ENCODE measurements at places on chromosomes 11 and 22.

DNA sequence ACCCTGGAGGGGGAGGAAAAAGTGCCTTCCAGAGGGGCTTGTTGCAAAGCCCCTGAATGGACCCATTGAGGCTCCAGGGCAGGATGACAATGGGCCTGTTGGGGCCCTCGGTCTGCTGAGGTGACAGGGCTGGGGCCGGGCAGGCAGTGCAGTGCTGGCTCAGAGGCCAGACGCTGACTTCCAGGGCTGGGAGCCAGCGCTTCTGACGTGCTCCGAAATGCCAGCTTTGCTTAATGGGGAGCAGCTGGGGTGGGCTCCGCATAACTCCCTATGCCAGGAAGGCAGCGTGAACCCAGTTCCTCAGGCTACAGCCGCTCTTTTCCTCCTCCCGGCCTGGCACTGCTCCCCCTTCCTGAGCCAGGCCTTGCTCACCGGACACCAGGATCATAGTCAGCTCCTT, 17.7 kb downstream of the NAV2 start:
- no peak for DNase-seq
- H3K36me3 ChIP-seq: no peaks in the 10 kb centered on the region
- H3K4me1 ChIP-seq: no peaks in the 10 kb centered on the region
- H3K27me3 ChIP-seq: peaks cover 12% of the 10 kb centered on the region
- H3K4me3 ChIP-seq: no peak overlapping the region

DNA sequence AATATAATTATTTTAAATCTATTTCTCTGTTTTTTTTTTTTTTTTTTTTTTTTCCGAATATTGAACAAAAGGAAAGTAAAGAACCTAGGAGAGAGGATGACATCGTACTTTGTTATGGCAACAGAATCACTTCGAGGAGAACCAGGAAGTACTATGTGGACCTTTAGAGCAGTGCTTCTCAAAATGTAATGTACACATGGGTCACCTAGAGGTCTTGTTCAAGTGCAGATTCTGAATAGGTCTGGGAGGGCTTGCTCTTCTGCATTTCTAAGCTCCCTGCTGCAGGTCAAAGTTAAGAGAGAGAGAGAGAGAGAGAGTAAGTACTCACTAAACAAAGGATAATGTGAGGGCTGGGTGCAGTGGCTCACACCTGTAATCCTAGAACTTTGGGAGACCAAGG, 419.5 kb upstream of the TENM4 start:
- no peak for DNase-seq
- H3K36me3 ChIP-seq: no peaks in the 10 kb centered on the region
- no peak overlapping the region for H3K27ac ChIP-seq
- H3K27me3 ChIP-seq: no peaks in the 10 kb centered on the region
- no peak overlapping the region for H3K4me3 ChIP-seq

DNA sequence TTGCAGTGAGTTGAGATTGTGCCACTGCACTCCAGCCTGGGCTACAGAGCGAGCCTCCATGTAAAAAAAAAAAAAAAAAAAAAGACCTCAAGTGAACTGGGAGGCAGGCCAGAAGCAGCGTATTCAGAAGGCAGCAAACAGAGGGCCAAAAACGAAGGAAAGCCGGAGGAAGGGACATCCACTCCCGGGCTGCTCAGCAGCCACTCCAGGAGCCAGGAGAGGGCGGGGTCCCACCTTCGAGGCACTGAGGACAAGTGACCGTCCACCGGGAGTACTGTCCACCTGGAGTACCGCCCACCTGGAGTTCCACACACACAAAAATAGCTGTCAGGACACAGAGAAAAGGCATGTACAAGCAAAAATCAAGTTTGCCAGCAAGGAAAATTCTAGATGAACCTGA, 5.5 kb downstream of the TOLLIP start:
- no peaks in the 10 kb centered on the region for H3K27me3 ChIP-seq
- peaks cover 27% of the 10 kb centered on the region for H3K4me1 ChIP-seq
- no peak overlapping the region for H3K4me3 ChIP-seq
- H3K27ac ChIP-seq: no peak overlapping the region
- H3K36me3 ChIP-seq: peaks cover 2% of the 10 kb centered on the region

GRCh38 chr11:111450480-111451320, 61.5 kb downstream of the BTG4 start:
- peak overlapping the region; percentile 12 for H3K4me3 ChIP-seq
- peaks cover 11% of the 10 kb centered on the region for H3K27me3 ChIP-seq
- peaks cover 27% of the 10 kb centered on the region for H3K4me1 ChIP-seq
- no peak overlapping the region for H3K27ac ChIP-seq
- H3K36me3 ChIP-seq: no peaks in the 10 kb centered on the region
- no peak for DNase-seq

GRCh38 chr11:45102810-45103621, 43.4 kb upstream of the PRDM11 start:
- peaks cover 8% of the 10 kb centered on the region for H3K27me3 ChIP-seq
- H3K36me3 ChIP-seq: no peaks in the 10 kb centered on the region
- no peak overlapping the region for H3K27ac ChIP-seq
- H3K4me1 ChIP-seq: peaks cover 23% of the 10 kb centered on the region

GRCh38 chr11:82845356-82846353, 54.6 kb downstream of the PRCP start:
- H3K27me3 ChIP-seq: no peaks in the 10 kb centered on the region
- DNase-seq: no peak
- H3K36me3 ChIP-seq: peaks cover 30% of the 10 kb centered on the region
- H3K4me1 ChIP-seq: no peaks in the 10 kb centered on the region
- H3K4me3 ChIP-seq: no peak overlapping the region
- H3K27ac ChIP-seq: no peak overlapping the region

GRCh38 chr22:38201371-38201710, 453 bp upstream of the MAFF start:
- peaks cover 31% of the 10 kb centered on the region for H3K4me1 ChIP-seq
- peak overlapping the region; percentile 56 for H3K27ac ChIP-seq
- DNase-seq: no peak
- no peaks in the 10 kb centered on the region for H3K36me3 ChIP-seq
- H3K27me3 ChIP-seq: no peaks in the 10 kb centered on the region

DNA sequence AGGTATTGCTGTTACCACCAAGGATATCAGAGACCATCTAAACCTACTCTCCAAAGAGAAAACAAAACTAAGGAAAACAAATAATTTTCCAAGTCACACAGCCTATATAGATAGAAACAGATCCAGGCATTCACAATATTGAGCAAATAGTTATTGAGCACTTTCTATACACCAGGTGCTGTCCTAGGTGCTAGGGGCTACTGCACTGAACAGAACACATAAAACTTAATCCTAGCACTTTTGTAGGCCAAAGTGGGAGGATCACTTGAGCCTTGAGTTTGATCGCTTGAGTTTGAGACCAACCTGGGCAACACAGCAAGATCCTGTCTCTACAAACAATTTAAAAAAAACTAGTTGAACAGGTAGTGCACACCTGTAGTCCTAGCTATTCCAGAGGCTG, 44.6 kb downstream of the SERGEF start:
- H3K27me3 ChIP-seq: no peaks in the 10 kb centered on the region
- peaks cover 2% of the 10 kb centered on the region for H3K4me1 ChIP-seq
- no peak overlapping the region for H3K4me3 ChIP-seq
- DNase-seq: no peak
- H3K36me3 ChIP-seq: peaks cover 45% of the 10 kb centered on the region
- no peak overlapping the region for H3K27ac ChIP-seq

- H3K27me3 ChIP-seq: peaks cover 5% of the 10 kb centered on the region
- no peak for DNase-seq
- peaks cover 7% of the 10 kb centered on the region for H3K4me1 ChIP-seq
- H3K27ac ChIP-seq: no peak overlapping the region
- no peak overlapping the region for H3K4me3 ChIP-seq
Measured at GRCh38 chr22:20210473-20211059, 57.6 kb downstream of the RTN4R start.

DNA sequence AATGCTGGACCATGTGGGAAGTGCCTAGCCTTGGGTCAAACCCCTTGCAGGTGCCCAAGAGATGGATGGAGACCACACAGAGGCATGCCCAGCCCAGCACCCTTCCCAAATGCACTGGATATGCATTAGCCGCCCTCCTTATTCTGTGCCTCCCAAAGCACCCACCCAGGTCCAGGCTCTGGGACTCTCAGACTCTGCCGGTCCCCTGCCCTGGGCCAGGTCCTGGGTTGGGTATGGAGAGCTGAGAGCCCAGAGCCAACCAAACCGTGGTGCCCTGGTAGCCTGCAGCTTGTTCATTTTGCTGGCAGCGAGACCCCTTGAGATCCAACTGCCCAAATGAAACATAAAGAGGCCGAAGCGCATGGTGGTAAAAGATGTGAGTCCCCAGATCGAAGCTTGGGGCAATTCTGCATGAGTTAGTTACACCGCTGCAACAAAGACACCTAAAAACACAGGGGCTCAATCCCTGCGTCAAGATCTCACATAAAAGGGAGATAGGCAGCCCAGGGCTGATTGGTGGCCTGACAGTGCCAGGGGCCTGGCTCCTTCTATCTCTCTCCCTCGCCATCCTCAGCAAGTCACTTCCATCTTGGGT, 61.5 kb downstream of the MYEOV start:
- H3K4me3 ChIP-seq: no peak overlapping the region
- no peak overlapping the region for H3K27ac ChIP-seq
- H3K36me3 ChIP-seq: peaks cover 1% of the 10 kb centered on the region
- peaks cover 15% of the 10 kb centered on the region for H3K27me3 ChIP-seq
- no peaks in the 10 kb centered on the region for H3K4me1 ChIP-seq
- DNase-seq: no peak

DNA sequence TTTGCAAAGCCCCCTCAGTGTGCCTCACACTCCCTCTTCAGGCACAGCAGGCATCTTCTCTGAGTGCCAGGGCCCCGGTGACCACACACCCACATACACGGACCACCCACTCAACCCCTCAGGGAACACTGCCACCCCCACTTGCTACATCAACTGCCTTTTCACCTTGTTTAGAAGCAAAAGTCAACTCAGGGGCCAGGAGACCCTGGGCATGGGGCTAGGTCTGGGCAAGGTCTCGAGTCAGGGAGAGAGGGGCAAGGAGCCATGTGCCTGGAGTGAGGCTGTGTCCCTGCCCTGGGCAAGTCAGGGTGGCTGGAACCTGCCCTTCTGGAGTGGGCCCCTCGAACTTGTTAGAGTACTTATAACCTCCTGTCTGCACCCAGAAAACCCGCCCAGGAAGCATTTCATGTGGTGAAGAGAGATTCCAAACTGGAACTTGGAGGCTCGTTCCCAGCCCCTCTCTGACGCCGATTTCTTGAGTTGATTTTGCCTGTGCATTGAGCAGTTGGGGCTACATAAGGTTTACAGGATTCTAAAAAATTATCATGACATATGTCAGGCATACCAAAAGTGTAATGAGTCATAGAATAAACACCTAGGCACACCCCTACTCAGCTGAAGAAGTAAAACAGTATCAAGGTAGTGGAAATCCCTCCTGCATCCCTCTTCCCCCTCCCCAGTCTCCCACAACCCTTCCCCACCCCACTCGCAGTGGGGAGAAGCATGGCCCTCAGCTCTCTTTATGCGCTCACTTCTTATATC, 74.3 kb downstream of the MYEOV start:
- H3K4me3 ChIP-seq: no peak overlapping the region
- H3K27ac ChIP-seq: no peak overlapping the region
- peaks cover 2% of the 10 kb centered on the region for H3K4me1 ChIP-seq
- H3K27me3 ChIP-seq: peaks cover 5% of the 10 kb centered on the region
- H3K36me3 ChIP-seq: peaks cover 4% of the 10 kb centered on the region

DNA sequence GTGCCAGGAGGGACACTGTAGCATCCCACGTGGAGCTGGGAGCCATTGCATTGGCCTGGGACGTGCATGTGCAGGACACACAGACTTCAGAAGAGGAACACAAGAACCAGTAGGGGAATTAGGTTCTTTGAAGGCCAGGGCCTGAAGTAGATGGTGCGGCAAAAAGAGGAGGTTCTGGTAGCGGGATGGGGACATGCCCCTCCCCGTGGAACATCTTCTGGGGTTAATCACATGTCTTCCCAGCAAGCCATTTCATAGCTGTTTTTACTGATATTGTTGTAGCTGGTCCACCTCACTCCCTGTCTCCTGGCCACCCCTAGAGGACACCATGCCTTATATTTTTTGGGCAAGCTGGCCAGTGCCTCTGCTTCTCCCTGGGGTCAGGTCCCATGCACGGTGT, 74.3 kb downstream of the SCN3B start:
- peaks cover 16% of the 10 kb centered on the region for H3K4me1 ChIP-seq

DNA sequence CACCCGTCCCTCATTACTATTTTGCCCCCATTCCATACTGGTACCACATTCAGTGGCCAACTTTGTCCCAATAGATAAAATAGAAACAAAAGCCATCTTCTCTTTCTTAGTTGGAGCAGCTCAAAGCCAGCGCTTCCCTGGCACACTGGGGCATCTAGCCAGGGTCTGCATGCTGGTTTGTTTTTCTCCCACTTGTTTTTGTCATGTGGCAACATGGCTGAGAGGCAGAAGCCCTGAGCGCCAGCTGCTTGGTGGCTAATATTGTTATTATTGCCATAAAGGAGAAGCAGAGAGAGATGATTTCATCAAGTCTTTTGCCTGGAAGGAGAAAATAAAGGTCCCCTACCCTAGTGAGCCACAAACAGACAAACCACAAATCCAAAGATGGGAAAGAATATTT, 48.4 kb upstream of the CRTAM start:
- no peaks in the 10 kb centered on the region for H3K27me3 ChIP-seq
- no peak for DNase-seq
- no peak overlapping the region for H3K27ac ChIP-seq
- H3K4me1 ChIP-seq: no peaks in the 10 kb centered on the region
- H3K4me3 ChIP-seq: no peak overlapping the region

DNA sequence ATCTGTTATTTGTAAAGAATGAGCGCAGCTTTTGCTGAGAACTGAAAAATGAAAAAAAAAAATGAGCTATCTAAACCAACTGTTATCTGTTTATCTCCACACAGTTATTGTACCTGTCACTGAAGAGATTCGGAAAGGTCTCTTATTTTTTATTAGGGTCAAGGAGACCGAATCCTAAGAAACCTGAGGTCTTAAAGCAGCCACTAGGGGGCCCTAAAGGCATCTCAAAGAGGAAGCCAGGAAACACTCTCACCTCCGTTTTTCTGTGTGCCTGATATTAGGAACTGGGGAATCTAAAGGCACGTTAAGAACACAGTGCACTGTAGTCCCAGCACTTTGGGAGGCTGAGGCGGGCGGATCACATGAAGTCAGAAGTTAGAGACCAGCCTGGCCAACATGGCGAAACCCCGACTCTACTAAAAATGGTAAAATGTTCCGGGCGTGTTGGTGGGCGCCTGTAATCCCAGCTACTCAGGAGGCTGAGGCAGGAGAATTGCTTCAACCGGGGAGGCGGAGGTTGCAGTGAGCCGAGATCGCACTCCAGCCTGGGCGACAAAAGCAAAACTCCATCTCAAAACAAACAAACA, 3.5 kb upstream of the LARGE1 start:
- no peaks in the 10 kb centered on the region for H3K36me3 ChIP-seq
- H3K27ac ChIP-seq: no peak overlapping the region
- H3K27me3 ChIP-seq: peaks cover 5% of the 10 kb centered on the region
- H3K4me1 ChIP-seq: peaks cover 13% of the 10 kb centered on the region
- peak; percentile 54 for DNase-seq
